ENCODE measurements at places on chromosomes 16 and 17.

- no peak for DNase-seq
These were observed 5.8 kb downstream of the ITPRIPL2 start for GRCh38 chr16:19119564-19119963.

- no peak for DNase-seq
These were observed 18.9 kb downstream of the NUP93 start for GRCh38 chr16:56748826-56749225.

DNA sequence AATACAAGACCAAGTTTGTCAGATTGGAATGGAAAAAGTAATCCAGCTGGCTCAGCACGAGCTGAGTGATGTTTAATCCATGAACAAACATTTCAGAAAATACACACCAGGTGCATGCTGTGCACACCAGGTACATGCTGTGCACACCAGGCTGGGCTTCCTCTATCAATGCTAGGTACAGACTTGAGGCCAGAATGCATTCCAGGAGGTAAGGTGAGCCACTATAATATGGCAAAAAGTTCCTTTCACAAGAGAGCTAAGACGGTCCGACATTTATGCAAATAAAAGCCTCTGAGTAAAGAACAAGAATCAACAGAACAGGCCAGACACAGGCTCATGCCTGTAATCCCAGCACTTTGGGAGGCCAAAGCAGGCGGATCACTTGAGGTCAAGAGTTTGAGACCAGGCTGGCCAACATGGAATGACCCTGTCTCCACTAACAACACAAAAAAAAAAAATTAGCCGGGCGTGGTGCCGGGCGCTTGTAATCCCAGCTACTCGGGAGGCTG is 128.2 kb downstream of the ZNF778 start:
- no peak for DNase-seq

DNA sequence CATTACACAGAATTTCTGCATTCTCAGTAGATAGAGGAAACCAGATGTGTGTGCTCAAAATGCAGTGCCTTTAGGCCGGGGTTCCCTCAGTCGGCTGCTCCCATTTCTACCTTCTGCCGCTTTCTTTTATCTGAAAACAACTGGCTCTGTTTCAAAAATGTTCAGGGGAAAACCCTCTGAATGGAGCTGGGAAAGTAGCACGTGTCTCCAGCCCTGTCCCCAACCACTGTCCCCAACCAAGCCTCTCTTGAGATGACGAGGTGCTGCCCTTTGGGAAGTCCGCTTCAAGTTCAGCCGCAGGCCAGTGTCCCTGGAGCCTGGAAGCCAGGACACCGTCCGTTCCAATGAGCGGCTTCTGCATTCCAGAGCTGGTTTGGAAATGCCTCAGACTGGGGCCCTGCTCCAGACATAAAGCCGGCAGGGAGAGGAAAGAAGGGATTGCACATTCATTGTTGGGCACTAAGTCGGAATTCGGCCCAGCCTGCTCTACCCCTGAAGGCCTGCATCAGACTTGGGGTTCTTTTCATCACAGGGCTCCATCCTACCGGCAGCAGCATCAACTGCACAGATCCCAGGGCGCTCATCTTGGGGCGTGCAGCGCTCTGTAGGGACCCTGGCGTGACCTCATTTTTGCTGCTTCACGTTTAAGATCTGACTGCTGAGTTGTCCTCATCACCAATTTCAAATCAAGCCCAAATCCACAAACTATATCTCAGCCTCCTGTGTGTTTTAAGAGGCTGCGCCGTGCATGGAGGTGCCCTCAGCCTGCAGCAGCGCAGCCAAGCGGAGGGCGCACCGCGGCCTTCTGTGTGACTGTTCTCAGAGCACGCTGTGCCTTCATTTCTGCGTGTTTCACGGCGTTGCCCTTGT is 111.3 kb downstream of the BANP start:
- DNase-seq = no peak

DNA sequence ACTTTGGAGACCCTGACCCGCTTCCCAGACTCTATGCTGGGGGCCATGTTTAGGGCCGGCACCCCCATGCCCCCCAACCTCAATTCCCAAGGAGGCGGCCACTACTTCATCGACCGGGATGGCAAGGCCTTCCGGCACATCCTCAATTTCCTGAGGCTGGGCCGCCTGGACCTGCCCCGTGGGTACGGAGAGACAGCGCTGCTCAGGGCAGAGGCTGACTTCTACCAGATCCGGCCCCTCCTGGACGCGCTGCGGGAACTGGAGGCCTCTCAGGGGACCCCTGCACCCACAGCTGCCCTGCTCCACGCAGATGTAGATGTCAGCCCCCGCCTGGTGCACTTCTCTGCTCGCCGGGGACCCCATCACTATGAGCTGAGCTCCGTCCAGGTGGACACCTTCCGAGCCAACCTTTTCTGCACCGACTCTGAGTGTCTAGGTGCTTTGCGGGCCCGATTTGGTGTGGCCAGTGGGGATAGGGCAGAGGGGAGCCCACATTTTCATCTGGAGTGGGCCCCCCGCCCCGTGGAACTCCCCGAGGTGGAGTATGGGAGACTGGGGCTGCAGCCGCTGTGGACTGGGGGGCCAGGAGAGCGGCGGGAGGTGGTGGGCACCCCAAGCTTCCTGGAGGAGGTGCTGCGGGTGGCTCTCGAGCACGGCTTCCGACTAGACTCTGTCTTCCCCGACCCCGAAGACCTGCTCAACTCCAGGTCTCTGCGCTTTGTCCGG is 1.1 kb downstream of the KCTD11 start:
- no peak for DNase-seq

- peak; percentile 52 for DNase-seq
These were observed 5.3 kb downstream of the DOC2A start for GRCh38 chr16:30005341-30006094.

DNA sequence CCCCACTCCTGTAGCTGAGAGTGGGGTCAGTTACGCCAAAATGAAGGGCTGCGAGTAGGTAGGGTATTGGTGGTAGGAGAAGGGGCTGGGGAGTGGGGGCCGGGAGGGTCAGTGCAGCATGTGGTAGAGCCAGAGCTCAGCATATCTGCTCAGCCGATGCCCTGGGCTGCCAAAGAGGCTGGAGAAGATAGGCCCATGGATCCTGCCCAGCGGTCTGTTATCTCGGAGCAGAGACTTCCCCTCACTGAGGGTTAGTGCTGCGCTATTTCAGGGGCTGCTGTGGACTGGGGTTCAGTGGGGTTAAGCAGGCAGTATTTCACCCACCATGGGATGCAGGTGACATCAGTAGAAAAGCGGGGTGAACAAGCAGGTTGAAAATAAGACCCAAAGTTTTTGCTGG is 19.7 kb downstream of the RHBDL3 start:
- no peak for DNase-seq

DNA sequence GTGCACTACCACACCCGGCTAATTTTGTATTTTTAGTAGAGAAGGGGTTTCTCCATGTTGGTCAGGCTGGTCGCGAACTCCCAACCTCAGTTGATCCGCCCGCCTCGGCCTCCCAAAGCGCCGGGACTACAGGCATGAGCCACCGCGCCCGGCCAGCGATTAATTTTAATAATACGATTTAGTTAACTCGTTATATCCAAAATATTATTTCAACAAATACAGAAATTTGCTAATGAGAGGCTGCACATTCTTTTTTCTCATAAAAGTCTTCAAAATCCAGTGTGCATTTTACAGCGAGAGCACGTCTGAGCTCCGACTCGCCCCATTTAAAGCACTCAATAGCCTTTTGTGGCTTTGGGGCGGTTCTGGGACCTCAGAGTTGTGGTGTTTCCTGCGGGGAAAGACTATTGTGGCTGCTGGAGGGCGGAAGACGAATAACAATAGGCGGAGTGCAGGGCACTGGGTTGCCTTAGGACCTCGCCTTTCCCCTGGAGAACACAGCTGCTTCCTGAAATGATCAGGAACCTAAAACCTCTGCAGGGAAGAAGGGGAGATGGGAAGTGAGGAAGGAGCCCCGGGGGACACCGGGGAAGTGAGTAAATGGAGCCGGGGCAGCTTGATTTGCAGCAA is 2.9 kb upstream of the ZSCAN10 start:
- no peak for DNase-seq

GRCh38 chr17:80124351-80124981 is 22.5 kb downstream of the EIF4A3 start:
- no peak for DNase-seq

GRCh38 chr16:11236461-11237254 is 19.3 kb downstream of the SOCS1 start:
- no peak for DNase-seq

DNA sequence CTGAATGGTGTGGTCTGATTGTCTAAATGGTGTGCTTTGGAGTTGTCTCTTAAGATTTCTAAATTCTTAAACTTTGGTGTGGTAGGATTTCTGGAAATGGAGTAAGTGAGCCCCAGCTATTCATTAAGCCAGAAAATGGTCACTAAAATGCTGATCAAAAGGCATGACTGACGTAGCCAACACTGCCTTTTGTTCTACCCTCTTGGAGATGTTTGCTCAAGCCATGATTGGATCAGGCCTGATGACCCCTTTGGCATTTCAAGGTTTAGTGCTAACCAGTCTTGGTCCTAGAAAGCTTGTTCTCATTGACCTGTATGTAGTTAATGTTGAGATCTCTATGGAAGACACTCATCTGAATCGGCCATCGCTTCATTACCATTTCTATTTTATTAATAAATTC is 68.0 kb downstream of the KNOP1 start:
- no peak for DNase-seq

DNA sequence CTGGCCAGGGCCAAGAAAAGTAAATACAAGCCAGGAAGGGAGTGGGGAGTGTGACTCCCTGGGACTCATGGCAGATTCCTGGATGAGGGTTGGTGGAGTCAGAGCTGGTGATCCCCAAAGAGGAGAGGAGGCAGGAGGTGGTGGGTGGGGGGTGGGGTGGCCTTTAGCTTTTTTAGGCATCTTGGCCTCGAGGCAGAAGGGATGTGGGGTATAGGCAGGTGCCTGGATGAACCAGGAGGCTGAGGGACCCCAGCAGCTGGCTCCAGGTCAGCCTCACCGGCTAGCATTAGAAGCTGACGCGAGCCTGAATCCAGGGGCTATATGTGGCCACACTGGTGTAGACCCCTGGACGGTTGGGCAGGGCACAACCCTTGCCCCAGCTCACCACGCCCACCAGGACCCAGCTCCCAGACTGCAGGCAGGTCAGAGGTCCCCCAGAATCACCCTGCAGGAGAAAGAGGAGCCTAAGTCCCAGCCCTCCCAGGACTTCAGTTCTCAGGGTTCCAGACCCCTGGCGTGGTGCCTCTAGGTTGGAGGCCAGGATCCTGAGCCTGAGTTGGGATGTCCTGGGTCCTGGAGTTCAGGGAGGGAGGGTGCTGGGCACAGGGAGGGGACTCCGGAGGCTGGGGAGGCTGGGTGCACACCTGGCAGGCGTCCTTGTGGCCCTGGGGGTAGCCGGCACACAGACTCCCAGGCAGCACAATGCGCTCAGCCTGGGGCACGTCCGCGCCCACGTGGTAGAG is 2.8 kb downstream of the PRSS33 start:
- peak; percentile 15 for DNase-seq

Data from activated T-cell treated with anti-CD3 and anti-CD28 coated beads, Interleukin-2, amount 50 U/mL, for 48 hours (primary cell).